ENCODE measurements at places on chromosomes 7 and 10. TPM values are rescaled to one million over a fixed set of nuclear protein-coding genes. Genes with fewer than 3 reads are reported as not detected.

DNA sequence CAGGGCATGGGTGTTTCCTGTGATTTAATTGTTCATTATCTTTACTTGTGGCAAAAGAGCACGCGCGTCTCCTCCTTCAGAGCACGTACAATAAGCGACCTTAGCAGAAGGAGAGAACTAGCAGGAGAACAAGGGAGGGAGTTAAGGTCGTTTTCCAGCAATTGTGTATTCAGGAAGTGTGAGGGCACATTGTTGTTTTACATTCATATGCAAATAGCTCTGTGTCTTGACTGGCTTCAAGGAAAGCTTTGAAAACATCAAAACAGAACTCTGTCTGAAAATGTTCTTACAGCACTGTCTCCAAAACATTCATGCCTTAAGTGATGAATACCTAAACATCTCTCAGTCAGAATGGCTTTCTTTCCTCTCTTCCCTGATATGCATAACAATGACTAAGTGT is 499.1 kb downstream of the ACTR3B start:
- DNase-seq = no peak

FUOM gene
- 15.0 TPM for total RNA-seq

GRCh38 chr10:68902382-68902781 is 1.3 kb downstream of the DDX50 start:
- DNase-seq = no peak

ALDH18A1 gene
- total RNA-seq = 55.8 TPM

DNA sequence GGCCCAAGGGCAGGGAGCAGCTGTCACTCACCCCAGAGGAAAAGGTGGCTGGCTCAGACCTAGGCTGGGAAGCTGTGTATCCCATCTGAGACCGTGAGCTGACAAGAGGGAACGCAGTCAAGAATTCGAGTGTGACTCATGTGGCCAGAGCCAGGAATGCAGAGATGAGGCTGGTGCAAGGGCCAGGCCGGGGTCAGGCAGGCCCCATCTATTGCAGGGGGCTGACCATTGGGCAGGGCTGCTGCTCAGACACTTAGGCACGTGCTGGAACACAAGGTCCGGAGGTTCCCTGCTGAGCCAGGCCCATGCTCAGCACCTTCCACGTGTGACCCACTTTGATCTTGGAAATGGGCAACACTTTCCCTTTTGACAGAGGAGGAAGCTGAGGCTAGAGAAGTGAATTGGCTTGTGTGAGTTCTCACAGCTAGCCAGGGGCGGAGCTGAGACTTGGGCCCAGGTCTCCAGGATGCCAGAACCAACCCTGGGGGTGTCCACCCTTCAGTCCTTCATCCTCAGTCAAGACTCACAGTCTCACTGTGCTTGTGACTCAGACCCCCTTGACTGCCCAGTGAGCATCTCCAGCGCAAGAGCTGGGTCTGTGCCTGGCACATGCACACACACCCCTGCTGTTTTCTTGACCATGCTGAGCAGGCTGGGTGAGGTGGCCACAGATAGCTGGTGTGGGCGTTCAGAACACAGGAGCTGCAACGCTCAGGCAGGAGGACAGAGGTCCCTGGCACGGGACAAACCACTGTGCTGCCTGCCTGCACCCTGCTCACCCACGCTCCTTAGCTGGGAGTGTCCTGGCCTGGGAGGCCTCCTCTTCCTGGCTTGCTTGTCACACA is 47.6 kb upstream of the PPIF start:
- no peak for DNase-seq
